Mesothelial cell of epicardium (in vitro differentiated cells): ENCODE measurements at places on chromosomes 4 and X.

DNA sequence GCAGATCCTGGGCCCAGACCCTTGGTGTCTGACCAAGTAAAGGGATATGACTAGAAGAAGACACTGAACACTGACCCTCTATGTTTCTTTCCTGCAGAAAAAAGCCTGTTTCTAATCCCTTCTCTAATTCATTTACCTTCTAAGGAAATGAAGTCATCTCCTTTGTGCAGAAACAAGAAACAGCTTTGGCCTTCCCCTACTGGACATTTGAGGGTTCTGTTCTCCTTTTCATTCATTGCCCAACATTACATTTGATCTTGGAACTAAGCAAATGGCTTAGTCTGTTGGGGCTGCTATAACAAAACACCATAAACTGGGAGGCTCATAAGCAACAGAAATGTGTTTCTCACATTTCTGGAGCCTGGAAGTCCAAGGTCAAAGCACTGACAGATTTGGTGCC is 20.0 kb downstream of the HCCS start:
- no peak for DNase-seq

- no peak for DNase-seq
Observed at GRCh38 chr4:143356493-143356892, 19.8 kb downstream of the GAB1 start.

DNA sequence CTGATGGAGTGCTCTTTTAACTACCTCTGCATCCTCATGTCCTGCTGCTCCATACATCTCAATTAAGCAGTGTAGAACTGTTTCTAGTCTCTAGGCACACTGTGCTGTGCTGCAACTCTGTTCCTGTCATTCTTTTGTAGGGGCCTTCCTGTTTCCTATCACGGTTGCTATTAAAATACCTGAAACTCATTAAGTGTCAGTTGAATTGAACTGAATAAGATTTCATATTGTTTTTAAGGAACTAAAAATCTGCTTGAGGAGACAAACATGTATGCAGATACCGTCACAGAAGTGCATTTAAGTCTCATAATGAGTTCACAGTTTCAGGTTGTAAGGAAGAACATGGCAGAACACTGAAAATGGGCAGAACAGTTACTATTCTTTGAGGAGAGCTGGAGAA is 170.1 kb downstream of the LARP7 start:
- DNase-seq: no peak

DNA sequence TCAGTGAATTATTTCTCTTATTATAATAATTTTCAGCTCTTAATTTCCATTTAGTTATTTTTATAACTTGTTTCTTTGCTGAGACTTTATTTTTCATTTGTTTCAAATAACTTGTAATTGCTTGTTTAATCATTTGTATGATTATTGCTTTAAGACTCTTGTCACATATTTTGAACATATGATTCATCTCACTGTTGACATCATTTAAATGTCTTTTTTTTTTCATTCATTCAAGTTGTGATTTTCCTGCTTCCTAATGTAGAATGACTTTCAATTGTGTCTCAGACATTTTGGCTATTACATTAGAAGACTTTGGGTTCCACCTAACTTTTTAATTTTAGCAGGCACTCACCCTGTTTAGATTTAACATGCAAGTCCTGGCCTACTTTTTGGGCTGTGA is 234.8 kb upstream of the DIPK2B start:
- no peak for DNase-seq

- no peak for DNase-seq
Observed at GRCh38 chrX:39204353-39204752, 403.1 kb downstream of the MID1IP1 start.

- DNase-seq: peak; percentile 60
Observed at GRCh38 chrX:6226596-6227452, 1.8 kb downstream of the NLGN4X start.

DNA sequence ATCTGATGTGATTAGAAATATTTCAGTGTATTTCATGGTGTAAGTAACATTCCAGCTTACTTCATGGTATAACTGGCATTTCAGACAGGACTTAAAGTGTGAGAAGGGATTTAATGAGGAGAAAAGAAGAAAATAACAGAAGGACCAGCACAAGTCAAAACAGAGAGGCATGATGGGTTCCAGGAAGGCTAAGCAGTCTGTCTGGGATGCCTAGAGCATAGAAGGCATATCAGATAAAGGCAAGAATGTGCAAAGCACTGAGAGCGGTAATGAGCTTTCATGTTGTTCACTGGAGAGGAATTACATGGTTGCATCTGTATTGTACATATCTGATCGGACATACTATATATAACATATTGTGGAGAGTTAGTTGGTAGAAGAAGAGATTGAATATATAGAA is 54.2 kb downstream of the GRID2 start:
- no peak for DNase-seq

GRCh38 chr4:32601848-32602247 is 1881.7 kb downstream of the PCDH7 start:
- no peak for DNase-seq

DNA sequence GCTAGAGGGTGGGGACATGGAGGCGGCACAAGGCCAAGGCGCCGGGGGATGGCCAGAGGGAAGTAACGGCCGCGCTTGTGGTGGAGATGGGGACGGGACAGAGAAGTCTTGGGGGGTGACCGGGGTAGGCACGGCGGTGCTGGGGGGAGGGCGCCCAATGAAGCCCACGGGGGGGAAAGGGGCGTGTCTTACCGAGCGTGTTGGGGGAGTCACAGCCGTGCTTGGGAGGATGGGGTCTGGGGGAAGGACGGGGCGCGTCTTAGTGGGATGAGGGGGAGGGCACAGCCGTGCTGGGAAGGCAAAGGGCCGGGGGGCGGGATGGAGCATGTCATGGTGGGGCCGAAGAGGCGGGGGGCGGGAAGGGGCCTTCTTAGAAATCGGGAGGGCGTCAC is 952 bp downstream of the ARSD start:
- DNase-seq: peak; percentile 53

- no peak for DNase-seq
Observed at GRCh38 chr4:2303121-2303685, 41.3 kb upstream of the MXD4 start.

DNA sequence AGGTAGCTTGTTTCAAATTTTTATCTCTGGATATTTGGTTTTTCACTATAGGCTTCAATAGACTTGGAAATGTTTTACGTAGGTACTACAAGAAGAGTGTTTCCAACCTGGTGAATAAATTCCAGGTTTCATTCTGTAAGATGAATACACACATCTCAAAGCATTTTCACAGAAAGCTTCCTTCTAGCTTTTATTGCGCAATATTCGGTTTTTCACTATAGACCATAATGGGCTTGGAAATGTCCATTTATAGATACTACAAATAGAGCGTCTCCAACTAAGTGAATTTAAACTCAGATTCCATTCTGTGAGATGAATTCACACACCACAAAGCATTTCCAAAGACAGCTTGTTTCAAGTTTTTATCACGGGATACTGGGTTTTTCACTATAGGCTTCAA is 857.7 kb upstream of the HS3ST1 start:
- no peak for DNase-seq

- no peak for DNase-seq
Observed at GRCh38 chr4:26609868-26610267, 26.0 kb downstream of the TBC1D19 start.

- no peak for DNase-seq
Observed at GRCh38 chr4:174629265-174629664, 107.0 kb upstream of the HPGD start.

DNA sequence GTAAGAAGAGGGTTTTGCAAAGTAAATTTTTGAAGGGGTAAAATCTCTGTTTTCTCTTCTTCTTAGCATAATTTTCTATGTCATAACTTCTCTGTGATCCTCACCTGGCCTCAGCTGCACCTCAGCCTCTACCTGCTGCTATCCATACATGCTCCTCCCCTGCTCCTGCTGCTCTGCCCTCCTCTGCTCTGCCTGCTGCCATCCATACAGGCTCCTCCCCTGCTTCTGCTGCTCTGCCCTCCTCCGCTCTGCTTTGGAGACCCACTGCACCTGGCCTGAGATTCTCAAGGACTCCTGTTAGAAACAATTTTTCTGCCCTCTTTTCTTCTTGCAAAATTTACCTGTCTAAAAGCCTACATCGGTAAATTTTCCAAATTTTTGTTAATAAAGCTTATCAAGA is 388.6 kb upstream of the PITX2 start:
- no peak for DNase-seq

DNA sequence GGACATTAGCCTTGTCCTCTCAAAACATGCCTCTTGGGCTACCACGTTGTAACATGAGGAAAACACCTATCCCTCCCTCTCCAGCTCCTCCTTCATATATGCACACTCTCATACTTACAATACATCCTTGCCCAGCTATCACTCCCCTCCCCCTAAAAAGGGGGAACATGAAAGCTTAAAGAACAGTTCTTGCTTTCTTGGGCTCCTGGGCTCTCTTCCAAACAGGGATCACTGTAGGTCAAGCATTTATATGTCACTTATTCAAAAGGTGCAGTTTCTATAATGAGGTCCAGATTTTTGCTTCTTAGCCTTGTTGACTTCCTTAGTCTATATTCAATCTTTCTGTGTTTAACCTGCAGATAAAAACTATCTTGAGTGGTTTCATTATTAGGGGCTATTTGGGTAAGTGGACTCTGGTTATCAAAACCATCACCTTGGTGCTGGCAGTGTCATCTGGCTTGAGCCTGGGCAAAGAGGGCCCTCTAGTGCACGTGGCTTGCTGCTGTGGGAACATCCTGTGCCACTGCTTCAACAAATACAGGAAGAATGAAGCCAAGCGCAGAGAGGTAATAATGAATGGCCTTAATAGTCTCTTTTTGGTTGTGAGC is 119.4 kb downstream of the AKAP4 start:
- DNase-seq: no peak

- DNase-seq: no peak
Observed at GRCh38 chrX:38278682-38279081, 48.6 kb downstream of the RPGR start.

DNA sequence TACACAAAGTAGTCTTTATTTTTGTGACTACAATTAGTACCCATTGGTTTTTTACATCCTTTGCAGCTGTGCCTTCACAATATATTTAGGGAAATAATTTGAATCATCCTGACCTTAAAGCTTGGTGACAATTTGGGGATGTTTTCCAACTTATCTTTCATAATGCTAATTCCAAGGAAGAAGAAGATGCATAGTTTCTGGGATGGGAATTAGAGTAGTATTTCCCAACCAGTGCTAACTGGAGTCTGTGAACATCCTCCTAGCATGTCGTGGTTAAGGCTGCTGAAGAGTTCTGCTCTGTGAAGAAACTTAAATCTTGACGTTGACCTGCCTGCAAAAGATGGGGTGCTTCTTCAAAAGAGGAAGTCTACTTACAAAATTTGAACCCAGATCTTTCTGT is 173.5 kb downstream of the ANK2 start:
- DNase-seq: no peak

DNA sequence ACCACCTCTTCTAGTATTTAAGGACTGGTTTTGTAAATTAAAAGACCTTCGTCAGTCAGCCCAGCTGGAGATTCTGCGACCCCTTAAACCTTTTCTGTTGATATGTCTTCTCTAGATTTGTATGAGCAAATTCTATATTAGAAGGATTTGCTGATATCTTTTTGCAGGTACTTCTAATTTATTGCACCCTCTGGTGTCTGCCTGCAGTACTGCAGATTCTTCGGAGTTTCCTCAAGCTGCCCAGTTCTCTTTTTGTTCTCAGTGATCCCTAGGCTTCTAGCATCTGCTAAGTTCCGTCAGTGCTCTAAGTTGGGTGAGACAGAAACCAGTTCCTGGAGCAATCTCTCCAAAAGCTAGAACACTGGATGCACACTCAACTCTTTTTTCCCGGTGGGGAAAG is 545.2 kb downstream of the C4orf33 start:
- DNase-seq: peak; percentile 62

DNA sequence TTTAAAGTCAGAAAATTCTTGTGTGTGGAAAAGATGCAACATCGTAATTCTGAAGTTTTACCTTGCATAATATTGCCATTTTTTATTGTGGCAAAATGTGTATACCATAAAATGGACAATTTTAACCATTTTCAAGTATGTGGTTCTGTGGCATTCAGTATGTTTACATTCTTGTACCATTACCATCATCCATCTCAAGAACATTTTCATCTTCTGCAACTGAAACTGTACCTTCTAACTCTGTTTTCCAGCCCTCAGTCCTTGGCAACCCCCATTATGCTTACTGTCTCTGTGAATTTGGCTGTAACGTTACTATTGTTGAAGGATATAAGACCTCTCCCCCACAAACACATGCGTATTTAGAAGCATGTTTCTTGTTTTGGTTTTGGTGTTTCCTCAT is 123.2 kb downstream of the BMPR1B start:
- DNase-seq: no peak

GRCh38 chr4:19883841-19884240 is 367.9 kb upstream of the SLIT2 start:
- DNase-seq: no peak

- DNase-seq: no peak
Observed at GRCh38 chr4:120709991-120710390, 212.5 kb downstream of the PRDM5 start.

GRCh38 chr4:141056473-141056872 is 76.8 kb downstream of the RNF150 start:
- no peak for DNase-seq

GRCh38 chr4:175419236-175419718 is 392.8 kb downstream of the GPM6A start:
- no peak for DNase-seq

- no peak for DNase-seq
Observed at GRCh38 chr4:57410331-57411052, 300.3 kb upstream of the IGFBP7 start.

DNA sequence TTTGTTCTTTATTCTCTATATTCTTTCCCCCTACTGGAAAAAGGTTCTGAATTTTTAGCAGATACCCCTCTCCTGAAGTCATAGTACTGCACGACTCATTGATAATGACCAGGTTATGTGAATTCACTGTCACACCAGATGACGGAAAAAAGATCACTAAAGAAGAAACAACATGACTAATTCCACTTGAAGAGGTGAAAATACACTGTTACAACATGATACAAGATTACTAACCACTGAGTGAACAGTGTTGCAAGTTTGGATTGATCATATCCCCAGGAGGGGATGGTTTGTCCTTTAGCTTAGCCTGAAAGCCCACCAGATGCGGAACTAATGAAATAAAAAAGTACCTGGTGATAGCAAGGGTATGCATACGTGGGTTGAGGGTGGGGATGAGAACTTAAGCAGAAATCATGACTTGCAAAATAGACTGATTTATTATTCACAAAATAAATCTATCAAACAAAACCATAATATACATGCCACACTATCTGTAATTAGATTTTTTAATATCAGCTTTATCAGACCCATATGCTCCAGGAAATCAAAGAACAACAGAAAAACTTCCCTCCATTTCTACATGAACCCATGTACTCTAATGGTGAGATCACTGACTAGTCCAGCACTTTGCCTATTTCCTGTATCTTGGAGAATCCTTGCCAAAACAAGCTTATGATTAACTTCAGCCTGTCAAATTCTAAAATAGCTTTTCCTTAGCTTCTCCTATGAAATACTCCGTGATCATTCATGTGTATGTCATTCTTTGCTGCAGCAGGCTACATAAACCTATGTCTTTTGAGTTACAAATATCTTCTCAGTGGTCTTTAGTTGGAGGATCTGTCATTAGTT is 257.4 kb upstream of the AGA start:
- no peak for DNase-seq
